ENCODE measurements at places on chromosomes 7 and 10. TPM values are rescaled to one million over a fixed set of nuclear protein-coding genes. Genes with fewer than 3 reads are reported as not detected.

DNA sequence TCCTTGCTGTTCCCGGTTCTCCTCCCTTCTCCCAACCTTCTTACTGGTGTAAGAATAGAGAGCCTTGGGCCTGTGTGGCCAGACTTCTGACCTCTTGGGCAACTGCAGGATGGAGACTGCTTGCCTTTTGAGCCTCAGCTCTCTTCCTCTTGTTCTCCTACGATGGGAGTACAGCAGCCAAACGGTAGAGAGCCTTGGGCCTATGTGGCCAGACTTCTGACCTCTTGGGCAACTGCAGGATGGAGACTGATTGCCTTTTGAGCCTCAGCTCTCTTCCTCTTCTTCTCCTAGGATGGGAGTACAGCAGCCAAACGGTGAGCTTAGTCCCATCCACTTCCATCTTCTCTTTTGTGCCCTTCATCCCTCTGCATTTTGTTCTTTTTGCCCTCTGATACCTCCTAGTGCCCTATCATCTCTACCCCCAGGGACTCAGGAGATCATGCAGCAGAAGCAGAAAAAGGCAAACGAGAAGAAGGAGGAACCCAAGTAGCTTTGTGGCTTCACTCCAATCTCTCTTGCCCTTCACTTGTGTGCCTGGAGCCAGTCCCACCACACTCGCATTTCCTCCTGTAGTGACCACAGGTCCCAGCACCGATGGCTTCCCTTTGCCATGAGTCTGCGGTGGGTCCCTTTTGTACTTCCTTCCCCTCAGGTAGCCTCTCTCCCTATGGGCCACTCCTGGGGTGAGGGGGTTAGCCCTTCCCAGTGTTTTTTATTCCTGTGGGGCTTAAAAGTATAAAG, 15.3 kb downstream of the SLC25A13 start:
- DNase-seq, result no peak

DNA sequence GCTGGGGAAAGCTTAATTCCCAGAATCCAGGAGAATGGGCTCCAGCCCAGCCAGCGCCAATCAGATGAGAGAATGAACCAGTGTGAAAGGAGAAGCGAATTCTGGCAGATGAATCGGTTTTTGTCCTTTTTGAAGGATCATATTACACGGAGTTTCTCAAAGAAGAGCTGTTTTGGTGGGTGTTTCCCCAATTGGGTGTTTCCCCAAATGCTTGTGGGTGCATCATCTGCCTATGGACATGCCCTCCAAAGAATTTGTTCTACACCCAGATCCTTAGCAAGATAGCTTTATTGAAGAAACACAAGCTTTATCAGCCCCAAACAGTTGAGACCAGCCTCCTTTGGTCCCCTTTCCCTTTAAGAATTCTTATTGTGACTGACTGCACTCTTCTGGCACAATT, 186.5 kb upstream of the GPR26 start:
- no peak for DNase-seq

GRCh38 chr7:140512317-140513000, 33.2 kb upstream of the MKRN1 start:
- no peak for DNase-seq

DNA sequence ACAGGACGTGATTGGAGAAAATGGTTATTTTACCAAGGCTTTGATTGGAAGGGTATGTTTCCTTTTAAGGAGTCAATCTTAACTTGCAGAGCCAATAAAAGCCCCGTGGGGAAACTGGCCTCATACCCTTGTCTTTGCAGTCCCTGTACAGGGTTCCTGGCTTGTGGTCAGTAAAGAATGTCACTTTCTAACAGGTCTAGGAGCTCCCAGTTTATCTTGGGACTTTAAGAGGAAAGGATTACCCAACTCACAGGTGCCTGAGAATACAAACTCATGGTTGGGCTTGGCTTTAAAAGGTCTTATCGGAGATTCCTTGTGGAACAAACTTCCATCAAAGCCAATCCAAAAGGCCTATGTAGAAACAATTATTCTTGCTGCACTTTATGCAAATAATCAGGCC, 221.8 kb downstream of the PHF14 start:
- no peak for DNase-seq

DNA sequence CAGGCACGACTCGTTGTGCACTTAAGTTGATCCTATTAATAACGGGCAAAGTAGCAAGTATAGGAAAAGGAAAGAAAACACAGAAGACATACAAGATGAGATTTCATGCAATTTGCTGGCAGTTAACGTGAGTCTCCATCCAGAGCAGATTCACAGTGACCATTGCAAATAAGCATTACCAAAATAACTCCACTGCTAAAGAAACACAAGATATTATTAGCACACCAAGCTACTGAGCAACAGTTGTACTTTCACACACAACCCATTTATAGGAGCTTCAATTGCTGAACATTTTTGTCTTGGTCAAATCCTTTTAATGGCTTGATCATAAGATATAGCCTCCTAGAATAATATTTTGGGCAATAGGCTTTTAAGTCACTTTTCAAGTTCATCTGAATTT, 187.7 kb upstream of the HGF start:
- DNase-seq, result no peak

DNA sequence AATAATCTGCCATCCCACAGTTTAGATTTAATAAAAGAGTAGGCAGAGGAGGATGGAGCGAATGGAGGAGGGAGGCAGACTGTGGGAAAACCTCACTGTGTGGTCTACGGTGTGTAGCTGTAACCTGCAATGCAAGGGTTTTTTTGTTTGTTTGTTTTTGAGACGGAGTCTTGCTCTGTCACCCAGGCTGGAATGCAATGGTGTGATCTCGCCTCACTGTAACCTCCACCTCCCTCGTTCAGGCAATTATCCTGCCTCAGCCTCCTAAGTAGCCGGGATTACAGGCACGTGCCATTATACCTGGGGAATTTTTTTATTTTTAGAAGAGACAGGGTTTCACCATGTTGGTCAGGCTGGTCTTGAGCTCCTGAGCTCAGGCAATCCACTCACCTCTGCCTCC, 184.6 kb upstream of the PLXNA4 start:
- DNase-seq, result no peak

GRCh38 chr10:114593816-114594468, 64.1 kb downstream of the ABLIM1 start:
- no peak for DNase-seq

- no peak for DNase-seq
Observed at GRCh38 chr7:43196379-43196778, 83.9 kb downstream of the HECW1 start.

The TRIM56 gene
- 9.2 TPM for total RNA-seq

The PLEKHS1 gene
- not detected for total RNA-seq

The NKX1-2 gene
- not detected for total RNA-seq

The ZMYND11 gene
- total RNA-seq, result 49.8 TPM

The GPR15LG gene
- total RNA-seq, result not detected

The CYP2C9 gene
- not detected for total RNA-seq

Data from lung microvascular endothelial cell (primary cell).